AG09309 (cell line): ENCODE measurements at places on chromosomes 4 and X.

DNA sequence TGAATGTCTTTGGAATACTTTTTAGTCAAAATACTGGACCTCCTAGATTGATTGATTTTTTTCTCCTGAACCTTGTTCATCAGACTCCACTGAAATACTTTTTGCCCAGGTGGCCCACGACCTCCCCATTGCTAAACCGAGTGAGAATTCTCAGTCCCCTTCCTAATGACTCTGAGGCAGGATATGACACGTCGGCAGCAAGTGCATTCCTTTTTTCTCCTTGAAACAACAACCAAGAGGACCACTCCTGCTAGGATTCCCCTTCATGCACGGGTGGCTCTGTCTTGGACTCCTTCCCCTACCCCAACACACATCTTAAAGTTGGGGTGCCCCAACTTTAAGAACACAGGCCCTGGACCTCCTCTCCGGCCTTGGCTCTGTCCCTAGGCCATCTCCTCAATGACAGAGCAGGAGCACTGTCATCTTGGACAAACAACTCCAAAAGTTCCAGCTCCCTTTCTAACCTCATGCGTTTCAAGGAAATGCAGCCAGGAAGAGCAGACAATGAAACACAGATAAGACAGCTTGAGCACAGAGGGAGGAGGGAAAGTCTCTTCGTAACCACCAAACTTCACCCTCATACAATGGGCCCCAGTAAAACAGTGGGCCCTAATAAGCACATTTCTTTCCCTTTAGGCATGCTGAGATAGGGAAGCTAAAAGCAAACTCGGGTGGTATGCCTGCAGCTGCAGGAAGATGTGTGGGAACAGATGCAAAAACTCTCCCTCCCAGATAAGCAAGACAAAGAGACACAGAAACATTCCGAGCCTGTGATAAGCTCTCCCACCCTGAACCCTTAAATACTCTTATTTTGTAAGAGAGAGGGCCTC, 33.9 kb downstream of the ZBTB49 start:
- no peak for DNase-seq

DNA sequence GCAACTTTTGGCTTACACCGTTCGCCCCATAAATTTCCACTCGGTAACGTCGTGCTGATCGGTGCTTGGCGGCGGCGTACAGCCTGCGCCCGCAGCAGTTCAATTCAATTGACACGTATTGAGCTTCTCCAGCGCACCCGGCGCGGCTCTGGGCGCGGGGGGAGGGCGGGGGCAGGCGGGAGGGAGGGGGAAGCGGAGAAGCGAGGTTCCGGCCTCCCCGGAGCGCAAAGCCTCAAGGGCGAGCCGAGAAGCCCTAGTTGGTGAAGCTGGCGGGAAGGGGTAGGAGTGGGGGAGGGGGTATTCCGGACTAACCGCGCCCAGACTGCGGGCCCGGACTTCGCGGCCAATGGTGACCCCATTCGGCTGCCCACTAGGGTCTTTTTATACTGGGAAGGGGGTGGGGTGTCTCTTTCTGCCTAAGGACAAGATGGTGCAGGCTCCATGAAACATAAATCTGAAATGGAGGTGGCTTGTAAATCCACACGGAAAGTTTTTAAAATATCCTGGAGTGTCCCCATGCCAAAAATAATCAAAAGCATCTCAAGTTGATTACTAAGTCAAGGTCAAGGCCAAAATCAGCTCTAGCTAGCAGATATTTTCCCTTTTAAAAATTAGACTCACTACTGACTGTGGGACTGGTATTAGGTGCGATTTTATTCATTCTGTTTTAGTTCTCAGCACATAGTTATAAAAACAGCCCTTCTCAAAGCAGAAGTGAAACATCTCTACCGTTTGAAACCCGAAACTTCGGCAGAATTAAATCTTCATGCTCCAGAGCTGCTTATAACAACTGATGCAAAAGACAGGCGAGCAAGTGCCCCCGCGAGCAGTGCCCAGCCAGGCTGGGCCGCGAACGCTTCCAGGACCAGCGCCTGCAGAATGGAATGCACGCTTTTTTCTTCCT, 1.5 kb upstream of the BCOR start:
- DNase-seq: no peak

- no peak for DNase-seq
Observed at GRCh38 chr4:87044511-87045233, 109.9 kb downstream of the AFF1 start.

DNA sequence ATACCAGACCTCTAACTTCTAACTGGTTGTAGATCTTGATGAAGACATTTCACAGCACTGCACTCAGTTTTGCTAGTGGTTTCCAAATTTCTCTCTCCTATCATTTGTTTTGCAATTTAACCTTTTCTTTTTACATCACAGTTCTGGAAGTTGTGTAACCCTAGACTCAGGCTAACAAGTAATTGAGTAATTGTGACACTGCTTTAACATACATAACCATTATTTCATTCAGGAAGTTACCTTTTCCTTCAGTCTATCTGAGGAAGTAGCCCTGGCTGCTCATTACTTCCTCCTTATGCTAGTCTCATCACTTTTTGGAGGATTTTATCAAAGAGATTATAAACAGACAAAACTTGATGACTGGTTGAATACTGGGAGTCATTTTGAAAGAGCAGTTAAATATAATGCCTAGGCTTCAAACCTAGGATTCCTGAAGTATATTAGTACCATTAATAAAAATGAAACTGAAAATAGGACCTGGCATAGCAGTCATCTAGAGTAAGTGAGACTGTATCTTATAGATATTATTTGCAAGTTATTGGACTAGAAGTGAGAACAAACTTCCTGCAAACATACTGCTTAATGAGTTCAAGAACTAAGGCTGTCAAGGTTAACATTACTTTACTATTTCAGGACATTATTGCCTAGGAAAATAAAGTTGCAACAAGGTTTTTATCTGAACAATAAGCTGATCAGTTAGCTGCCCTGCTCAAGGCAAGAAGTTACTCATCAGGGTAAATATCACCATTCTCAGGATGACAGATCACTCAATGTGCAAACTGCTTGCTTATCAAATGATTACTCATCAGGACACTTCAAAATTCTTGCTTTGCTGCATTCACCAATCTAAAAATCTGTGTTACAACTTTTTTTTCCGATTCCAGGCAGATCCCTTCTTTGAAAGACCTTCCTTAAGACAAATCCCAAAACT, 25.6 kb upstream of the TEX13C start:
- DNase-seq: no peak

DNA sequence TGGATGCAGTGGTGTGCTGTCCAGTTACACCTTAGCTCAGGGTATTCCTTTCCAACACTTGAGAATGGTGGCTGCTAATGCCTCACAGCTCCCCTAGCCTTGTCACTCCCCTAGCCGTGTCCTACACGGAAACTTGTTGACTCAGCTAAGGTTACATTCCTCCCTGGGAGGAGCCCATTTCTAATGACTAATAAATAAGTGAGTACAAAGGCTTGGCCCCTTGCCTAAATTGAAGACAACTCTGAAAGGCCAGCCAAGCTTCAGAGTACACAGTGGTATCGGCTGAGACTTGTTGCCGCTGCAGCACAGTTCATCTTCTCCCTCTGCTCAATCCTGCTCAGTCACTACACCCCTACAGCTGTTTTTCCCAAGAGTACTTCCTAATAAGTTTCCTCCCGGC, 21.2 kb upstream of the SLC25A31 start:
- DNase-seq: no peak

DNA sequence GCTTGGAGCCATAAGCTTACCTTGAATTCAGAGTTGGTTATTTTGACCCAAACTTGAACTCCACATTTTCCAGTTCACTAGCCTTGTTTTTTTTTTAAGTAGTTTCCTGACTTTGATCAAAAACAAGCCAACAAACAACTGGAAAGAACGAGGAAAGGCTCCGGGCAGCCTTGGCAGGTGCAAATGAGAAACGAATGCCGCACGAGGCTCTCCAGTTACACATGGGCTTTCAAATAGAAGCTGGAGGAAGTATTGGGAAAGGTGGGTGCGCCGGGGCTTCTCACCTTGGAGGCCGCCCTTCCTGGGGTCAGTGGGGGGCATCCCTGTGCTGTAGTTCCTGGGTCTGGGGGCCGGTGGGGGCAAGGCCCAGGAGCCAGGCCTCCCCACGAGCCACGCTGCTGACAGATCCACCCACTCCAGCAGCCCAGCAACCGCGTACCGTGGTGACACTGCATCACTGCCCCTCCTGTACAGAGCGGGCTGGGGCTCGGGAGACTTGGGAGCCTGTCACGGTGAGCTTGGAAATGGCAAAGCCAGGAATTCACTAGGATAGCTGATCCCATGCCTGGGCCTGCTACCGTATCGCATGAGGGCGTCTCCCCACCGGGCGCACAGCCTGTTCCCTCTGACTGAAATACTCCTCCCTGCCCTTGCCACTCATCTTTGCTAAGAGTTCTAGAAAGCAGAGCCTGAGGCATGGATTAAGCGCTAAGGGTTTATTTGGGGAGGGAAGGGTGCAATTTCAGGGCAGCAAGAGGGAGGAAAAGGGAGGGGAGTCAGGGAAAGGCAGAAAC, 50.9 kb upstream of the ADRA2C start:
- DNase-seq: no peak

DNA sequence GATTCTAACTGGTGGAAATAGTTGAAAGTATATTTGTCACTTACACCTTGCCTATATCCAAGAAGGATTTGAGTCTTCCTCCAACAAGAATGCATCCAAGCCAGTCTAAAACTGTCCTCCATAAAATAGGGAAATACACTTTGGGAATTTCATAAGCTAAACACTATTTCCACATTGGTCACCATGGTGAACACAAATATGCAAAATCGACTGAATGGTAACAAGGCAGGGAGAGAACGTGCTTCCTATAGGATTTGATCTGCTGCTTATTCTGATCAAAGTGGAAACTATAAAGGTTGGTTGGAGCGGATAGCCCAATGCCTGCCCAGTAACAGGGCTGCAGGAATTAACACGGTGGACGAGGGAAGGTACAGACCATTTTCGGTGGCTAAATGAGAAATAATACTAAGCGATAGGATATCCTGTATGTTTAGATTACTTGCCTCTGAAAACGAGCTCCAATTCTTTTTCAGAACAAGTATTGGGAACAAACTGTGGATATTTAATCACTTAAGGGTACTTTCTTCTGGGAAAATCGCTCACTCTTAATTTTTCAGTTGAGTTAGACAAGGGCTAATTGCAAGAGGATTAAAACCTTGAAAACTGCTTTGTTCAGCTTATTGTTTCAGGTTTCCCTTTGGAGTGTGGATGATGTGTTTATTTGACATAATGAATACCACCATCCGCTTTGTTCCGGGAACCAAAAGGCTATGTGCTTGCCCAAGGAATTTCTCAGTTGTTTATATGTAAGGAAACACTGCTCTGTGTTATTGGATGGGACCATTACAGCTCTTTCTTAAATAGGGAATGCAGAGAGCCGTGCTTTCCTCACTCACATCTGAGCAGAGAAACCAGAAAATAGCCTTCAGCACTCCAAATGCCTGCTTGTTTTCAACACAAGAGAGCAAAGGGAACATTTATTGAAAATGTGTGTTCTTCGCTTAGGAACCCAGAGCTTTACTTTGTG, 194.4 kb downstream of the CBR4 start:
- no peak for DNase-seq

DNA sequence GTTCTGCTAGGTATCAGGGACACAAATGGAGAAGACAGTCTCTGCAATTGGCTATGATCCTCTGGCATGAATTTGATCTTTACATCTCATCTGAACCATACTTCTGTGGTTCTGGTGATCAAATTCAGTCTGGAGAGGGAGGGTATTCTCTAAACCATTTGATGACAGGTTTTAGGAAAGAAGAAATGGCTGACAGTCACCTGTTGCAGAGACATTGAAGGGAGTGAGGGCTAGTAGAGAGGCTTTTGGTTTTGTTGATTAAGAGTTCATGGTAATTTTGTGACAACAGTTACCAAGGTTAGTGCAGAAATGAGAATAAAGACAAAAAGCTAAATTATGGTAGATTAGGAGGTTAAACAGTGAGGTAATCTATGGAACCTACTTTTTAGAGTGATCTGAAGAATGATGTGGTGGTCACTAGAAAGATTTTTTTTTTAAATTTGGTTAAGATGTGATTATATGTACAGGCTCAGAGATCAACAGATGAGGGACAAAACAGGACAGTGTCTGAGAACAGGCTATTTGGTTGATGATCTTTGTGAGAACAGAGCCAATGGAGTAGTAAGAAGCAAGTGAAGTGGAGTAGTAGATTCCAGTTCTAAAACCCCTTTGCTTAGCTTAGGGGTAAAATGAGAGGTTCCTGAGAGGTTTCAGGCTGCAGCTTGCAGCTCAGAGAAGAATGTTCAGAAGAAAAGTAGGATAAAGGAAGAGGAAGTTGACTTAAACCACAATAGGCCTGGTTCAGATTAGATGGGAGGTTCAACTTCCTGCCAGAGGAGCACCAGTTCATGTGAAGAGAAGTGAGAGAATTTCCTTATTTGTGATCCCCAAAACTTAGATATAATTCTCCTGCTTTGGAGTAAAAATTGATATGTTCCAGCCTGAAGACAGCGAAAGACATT, 34.7 kb downstream of the VSIG4 start:
- no peak for DNase-seq

DNA sequence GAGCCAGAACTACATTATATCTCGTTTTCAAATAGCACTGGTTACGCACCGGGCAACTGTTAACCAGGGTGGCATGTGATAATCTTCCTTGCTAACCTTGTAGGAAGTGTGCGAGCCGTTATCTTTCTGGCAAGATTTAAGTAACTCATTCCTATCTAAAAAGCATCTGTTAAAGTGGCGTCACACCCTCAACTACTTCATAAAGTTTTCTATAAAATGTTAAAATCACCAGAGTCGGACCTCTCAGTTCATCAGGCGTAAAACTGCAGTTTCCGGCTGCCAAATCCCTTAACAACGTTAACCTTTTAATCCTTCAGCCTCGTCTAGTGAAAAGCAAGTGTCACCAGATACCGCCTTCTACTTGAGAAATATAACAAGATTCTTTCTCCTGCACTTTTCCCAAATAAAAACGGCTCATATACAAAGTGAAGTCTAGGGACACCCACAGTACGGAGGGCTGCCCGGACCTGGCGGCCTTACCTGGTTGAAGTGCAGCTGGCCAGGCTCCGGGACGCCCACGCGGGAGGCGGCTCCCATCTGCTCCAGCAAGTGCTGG, 1.2 kb downstream of the SLC39A8 start:
- no peak for DNase-seq

GRCh38 chrX:67545036-67545821, 1.4 kb downstream of the AR start:
- DNase-seq: no peak

DNA sequence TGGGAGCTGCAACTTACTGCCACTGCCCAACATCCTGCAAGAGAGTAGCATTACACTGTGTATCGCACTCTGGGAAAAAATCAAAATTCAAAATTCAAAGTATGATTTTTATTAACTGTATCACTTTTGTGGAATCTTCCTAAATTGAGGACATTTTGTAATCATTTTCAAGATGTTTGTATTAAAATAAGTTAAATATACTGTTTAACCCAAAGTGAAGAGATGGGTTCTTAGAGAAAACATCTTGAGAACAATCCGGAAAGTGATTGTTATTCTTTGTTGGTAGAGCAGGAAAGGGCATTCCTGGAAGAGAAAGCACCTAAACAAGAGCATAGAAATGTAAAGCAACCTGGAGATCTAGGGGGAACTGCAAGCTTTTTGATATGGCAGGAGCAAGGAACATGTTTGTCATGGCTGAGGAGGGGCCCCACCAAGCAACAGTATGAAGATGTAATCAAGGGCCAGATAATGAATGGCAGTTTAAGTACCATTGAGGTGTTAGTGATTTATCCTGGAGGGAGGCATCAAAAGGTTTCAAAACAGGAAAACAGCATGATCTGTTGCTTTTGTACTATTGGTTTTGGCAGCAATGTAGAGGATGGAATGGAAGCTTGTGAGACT, 14.1 kb upstream of the SEC24D start:
- DNase-seq: no peak

- no peak for DNase-seq
Observed at GRCh38 chr4:6393544-6394475, 78.6 kb downstream of the PPP2R2C start.

- no peak for DNase-seq
Observed at GRCh38 chrX:66698273-66699204, 59.7 kb upstream of the EDA2R start.
